Adipose tissue (tissue), 3 donors: ENCODE measurements at places on chromosomes 1 and 21. TPM values are rescaled to one million over a fixed set of nuclear protein-coding genes. Genes with fewer than 3 reads are reported as not detected.

Gene KIRREL1
- polyA plus RNA-seq, result 19.7 TPM

Gene USF1
- 35.0 TPM for polyA plus RNA-seq

Gene PEAR1
- polyA plus RNA-seq, result 3.3 TPM

Gene BRINP3
- 0.07 TPM for polyA plus RNA-seq

Gene TCHH
- polyA plus RNA-seq, result 0.24 TPM
